ENCODE measurements at places on chromosomes 5 and 9.
A peak's percentile ranks its signal among the peaks of the same experiment; 100 is the strongest.

GRCh38 chr9:78236551-78236910 lies 656 bp downstream of the CEP78 start:
- peak; percentile 24 for DNase-seq

DNA sequence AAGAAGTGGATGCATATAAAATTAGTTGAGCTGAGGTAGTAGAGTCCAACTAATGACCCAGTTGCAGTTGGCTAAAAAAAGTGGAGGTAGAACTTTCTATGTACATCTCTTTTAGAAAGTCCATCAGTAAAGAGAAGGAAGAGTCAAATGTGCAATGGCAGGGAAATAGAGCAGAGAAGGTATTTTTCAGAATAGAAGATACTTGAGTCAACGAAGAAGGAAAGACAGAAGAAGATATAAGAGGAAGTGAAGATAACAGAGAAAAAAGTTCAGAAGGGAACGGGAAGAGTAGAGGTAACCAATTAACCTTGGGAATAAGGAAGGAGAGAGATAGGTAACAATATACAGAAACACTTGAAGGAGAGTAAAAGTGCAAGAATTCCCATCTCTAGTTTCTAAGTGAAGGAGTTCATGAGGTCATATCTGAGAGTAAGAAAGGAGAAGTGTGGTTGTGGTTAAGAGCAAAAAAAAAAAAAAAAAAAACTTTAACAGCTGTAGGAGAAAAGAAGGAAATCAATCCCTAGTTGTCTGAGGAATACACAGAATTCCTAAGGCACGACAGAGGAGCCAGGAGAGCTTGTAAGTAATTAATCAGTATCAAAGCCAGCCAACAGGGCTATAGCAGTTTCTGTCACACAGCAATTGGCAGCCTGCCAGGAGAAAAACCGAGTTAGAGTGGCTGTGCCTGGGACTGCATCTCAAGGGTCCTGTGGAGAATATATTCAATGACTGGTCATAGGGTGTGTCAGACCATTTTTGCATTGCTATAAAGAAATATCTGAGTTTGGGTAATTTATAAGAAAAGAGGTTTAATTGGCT lies 61.0 kb downstream of the ARL15 start:
- peak; percentile 33 for DNase-seq

- DNase-seq = no peak
These were observed 30.1 kb downstream of the CHD1 start for GRCh38 chr5:98898743-98899142.

DNA sequence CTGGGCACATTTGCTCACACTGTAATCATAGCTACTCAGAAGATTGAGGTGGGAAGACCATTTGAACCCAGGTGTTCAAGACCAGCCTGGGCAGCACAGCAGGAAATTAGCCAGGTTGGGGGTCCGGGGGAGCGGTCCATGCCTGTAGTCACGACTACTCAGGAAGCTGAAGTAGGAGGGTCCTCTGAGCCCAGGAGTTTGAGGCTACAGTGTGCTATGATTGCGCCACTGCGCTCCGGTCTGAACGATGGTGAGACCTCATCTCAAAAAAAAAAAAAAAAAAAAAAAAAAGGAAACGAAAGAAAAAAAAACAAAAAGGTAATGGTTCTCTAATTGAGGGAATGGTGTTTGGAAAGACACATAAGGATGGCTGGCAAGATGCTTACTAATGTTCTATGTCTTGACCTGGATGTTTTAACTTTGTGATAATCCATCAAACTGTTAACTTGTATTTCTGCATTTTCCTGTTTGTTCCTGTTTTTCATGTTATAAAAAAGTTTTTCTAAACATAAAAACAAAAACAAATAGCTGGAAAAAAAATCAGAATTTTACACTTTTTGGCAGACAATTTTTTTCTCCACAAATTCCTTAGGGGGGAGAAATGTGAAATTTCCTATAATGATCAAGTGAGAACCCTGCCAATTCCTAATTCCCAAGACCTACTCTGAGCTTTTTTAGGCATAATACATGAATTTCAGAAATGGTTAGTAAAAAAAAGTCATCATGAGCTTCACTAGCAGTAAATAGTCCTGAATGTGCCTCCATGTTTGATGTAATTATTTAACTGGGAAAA lies 96.9 kb downstream of the DENND1A start:
- DNase-seq = no peak

DNA sequence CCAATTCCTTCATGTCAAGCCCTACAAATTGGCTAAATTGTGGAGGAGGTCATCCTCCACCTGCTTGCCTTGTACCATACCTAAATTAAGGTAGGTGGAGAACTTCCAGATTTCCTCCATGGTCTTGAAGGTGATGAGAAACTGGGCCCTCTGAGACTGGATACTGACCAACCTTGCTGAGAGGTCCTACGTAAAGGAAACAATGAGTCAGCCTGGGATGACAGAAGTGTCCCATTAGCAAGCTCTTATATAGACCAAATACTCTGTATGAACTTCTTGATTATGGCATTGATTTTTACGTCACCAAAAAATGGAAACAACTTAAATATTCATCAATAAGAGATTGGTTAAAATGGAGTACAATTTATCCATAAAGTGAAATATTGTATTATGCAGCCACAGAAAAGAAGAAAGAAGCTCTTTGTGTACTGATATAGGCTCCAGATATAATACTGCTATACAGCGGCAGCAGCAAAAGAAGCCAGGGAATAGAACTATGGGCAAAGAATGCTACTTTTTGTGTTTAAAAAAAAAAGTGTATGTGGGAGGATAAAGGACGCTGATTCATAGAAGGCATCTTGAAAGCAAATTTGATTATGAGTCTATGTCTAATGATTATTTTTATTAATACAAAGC lies 18.3 kb downstream of the SH3TC2 start:
- no peak for DNase-seq

- DNase-seq = no peak
These were observed 152.9 kb downstream of the SGCD start for GRCh38 chr5:156479849-156480248.

- DNase-seq = no peak
These were observed 5.6 kb upstream of the RNF20 start for GRCh38 chr9:101528015-101528414.

DNA sequence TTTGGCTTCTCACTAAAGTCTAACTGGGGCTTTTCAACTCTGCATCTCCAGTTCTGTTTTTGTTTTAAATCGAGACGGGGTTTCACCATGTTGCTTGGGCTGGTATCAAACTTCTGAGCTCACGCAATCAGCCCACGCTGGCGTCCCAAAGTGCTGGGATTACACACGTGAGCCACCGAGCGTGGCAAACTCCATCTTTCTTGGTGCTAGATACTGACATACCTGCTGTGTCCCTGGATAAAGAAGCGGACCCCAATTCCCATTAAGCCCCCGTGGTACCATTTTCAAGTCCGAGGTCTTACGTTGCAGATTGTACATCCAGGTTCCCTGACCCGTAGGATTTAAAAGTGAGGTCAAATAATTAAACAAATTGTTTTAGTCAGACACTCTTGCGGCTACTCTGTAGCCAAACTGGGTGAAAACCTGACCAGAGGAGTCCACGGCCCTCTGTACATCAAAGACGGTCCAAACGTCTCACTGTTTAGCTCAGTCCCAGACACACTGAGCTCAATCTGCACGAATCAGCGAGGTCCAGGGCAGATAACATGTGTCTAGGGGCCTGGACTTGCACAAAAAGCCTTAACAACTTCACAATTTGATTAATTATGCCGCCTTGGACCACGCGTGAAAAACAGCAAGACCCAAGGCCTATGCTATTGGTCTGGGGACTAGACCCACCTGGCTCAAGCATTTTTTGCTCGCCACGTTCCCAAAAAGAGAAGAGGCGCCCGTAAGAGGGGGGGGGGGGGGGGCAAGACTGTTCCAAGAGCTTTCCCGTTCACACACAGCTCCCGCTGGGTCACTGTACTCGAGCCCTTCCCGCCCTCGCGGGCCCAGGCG lies 727 bp upstream of the DNAJA1 start:
- no peak for DNase-seq

DNA sequence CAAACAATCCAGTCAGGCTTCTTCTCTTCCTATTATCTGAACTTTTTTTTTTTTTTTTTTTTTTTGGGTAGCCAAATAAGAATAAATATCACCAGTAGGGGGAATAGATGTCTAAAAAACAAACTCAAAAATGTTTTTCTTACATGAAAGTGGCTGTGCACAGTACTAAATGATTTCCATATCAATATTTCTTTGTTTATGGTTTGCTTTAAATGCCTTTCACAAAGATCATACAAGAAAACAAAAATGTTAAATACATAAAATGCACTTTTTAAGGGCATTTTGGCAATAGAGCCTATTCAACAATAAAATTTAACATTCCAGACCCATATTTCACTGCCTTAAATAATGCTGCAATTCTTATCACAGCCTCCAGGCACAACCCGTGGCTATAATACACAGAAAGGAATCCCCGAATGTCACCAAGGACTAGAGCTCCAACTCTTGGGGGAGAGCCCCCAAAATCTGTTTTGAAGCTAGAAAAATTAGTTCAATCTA lies 91.1 kb upstream of the TBCA start:
- no peak for DNase-seq

- DNase-seq = peak; percentile 0
These were observed 19.2 kb upstream of the ERBIN start for GRCh38 chr5:65907135-65907534.

DNA sequence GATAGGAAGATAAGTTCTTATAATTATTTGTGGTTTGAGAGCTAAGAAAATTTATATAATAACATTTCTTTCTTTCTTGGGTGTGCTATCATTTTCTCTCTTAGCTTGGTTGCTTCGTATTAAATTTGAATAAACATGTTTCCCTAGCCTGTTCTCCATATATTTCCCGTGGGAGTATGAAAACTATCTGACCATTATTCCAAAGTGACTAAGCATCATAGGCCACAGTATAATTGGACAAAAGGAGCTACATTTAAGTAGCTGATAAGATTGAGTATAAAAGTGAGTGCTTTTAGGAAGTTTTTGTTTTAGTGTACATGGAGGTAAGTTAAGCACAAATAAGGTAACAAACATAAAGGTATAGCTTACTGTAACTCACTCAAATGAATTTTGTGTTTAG lies 8.4 kb upstream of the OSMR start:
- no peak for DNase-seq

- DNase-seq = no peak
These were observed 475.0 kb downstream of the CTNND2 start for GRCh38 chr5:11429254-11429653.

DNA sequence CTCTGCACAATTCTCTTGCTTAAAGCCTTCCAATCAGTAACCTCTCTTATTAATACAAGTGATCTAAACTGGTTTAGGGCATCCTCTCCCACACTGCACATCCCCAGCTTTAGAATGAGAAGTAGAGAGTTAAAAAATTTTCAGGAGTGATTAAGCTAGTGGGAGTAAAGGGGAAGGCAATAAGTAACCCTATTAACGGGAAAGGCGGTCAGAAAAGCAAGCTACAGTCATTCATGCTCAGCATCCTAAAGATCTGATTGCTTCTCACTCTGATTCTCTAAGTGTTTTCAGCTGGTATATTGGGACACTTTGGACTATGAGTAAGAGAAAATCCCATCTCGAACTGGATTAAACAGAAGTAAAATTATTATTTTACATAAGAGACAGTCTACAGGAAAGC lies 15.8 kb downstream of the CDH6 start:
- no peak for DNase-seq

DNA sequence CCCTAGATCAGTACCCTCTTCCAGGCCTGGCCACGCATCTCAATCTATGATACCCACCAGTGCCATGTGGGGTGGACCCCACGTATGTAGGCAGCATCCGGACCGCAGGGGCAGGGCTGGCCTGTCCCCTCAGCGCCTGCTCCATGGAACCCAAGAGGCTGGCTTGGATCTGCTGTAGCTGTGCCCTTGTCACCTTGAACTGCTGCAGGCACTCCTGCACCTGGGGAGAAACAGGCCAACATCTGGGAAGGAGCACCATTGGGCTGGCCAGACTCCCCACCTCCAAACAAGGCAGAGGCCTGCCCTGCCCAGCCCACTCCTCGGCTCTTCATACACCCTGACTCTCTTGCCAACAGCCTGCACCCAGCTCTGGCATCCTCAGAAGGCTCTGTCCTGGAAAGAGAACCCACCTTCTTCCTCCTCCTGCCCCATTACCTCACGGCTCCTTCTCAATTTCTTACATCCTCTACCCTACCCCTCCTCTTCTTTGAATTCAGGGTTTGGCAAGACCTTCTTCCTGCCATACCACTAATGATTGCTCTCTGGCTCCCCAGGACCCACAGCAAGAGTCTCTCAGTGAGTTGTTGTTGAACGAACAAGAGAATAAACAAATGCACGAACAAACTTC lies 7.7 kb downstream of the HK3 start:
- DNase-seq = no peak

GRCh38 chr5:95533761-95534160 lies 21.0 kb downstream of the SKIC3 start:
- DNase-seq = no peak

DNA sequence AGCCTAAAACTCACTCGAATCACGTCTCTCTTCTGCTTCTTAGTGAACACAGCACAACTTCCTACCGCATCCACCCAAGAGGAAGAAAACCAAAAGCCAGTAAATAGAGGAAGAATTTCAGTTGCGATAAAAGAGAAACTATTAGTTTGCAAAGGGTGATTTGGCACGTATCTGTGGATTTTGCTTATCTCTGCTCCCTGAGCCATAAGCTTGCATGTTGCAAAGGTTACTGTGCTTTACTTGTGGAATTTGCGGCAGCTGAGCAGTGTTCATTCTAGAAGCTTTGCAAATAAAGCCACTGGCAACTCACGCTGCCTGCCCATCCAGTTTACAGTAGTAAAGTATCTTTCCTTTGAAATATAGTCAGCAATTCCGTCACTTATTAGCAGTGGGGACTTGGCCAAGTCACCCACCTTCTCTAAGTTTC lies 149.0 kb upstream of the PCA3 start:
- no peak for DNase-seq

GRCh38 chr5:6733411-6734242 lies 20.4 kb downstream of the TENT4A start:
- no peak for DNase-seq

DNA sequence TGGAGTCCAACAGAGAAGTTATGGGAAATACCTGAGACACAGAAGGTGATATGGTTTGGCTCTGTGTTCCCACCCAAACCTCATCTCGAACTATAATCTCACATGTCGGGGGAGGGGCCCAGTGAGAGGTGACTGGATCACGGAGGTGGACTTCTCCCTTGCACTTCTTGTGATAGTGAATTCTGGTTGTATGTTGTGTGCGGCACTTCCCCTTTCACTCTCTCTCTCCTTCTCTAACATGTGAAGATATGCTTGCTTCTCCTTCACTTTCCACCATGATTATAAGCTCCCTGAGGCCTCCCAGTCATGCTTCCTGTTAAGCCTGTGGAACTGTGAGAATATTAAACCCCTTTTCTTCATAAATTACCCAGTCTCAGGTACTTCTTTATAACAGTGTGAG lies 96.1 kb downstream of the TMEM232 start:
- no peak for DNase-seq

GRCh38 chr5:133247151-133247709 lies 195.4 kb downstream of the HSPA4 start:
- no peak for DNase-seq

GRCh38 chr9:134361843-134362414 lies 35.7 kb downstream of the RXRA start:
- no peak for DNase-seq

- no peak for DNase-seq
These were observed 302.5 kb downstream of the TENT4A start for GRCh38 chr5:7015586-7016256.

GRCh38 chr5:78757269-78758053 lies 108.9 kb upstream of the LHFPL2 start:
- DNase-seq = no peak

All from NCI-H345 (cell line).